ENCODE measurements at places on chromosomes 6 and 20.
A peak's percentile ranks its signal among the peaks of the same experiment; 100 is the strongest.

- no peak for DNase-seq
These were observed 24.1 kb upstream of the HINT3 start for GRCh38 chr6:125932451-125932795.

DNA sequence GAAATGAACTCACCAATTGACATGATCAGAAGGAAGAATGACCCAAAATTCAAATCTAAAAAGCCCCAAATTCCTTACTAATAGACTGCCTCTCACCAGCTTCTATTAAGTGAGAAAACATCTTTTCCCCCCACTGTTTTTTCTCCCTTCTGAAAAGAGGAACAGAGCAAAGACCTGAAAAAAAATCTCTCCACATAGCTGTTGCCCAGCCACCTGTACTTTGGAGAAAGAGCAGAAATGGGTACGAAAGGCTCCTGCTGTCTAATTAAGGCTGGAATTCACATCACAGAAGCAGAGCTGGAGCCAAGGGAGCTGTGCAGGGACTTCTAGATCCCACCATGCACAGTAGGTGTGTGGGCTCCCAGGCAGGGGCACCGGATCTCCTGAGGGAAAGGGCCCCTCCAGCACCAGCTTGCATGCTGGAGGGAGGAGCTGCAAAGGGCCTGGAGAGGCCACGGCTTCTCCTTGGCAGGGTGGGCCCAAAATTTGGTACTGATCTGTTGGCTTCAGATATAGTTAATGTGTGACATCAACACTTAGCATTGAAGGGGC, 73.2 kb upstream of the DUSP22 start:
- no peak for DNase-seq

GRCh38 chr6:116027801-116028200, 32.9 kb downstream of the FRK start:
- DNase-seq: no peak

DNA sequence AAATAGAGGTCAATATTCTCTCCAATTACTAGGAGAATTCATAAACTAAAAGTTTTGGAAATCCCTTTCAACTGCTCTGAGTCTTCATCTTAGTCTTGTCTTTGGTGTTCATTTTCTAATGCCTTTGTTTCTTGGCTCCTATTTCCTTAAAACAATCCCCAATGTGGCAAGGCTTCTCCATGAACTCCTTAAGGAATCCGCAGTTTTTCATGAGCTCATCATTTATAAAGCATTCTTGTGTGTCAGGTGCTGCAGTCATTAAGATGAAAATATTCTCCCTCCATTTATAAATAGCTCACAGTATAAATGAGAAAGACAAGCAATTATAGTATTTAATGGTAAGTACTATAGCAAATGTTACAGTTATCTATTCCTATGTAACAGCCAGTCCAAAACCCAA, 4.6 kb downstream of the SPTLC3 start:
- no peak for DNase-seq

- no peak for DNase-seq
These were observed 217.4 kb upstream of the PLCB4 start for GRCh38 chr20:8851446-8851845.

- no peak for DNase-seq
These were observed 206.5 kb downstream of the CDKAL1 start for GRCh38 chr6:20740727-20741126.

- DNase-seq: no peak
These were observed 9.7 kb downstream of the RPS6KA2 start for GRCh38 chr6:166617359-166617758.

GRCh38 chr6:134169871-134170486, 117.6 kb upstream of the SLC2A12 start:
- no peak for DNase-seq

DNA sequence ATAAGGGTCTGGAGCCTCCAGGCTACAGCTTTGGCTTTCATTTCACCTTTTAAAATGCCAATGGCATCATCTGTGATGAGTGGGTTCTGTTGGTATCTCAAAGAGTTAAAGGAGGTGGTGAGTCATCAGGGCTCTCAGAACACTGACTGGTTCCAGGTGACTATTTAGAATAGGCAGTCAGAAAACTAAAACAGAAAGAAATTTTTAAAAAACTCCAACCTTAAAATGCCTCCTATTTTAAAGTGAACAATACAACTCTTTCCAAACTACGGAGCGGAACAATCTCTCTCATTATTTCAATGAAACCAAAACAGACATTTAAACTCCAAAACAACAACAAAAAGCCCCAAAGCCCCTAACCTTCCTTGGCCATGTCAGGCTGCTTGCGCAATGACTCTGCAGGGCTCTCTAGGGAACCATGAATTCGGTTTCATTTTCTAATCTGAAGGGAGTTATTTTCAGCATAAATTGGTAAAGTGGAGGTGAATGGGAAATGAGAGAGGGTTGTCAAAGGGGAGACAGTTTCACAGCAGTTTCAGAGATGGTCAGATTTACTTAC, 194.9 kb downstream of the KIF6 start:
- DNase-seq: no peak

DNA sequence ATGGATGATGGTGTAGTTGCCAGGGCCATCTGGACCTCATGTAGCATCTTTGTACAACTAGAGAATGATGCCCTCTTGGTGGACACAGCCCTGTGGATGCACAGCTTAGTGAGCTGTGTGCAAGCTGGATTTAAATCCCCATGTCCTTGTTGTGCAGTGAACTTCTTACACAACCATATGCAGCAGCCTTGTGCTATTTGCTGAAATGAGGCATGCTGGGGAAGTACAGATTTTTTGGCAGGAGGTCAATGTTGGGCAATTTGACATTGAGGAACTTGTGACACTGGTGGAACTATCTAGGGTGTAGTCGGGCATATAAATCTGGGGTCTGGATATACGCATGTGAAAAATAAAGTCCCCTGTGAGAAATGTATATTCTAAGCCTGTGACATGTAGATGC, 5.8 kb upstream of the CDC5L start:
- DNase-seq: no peak

DNA sequence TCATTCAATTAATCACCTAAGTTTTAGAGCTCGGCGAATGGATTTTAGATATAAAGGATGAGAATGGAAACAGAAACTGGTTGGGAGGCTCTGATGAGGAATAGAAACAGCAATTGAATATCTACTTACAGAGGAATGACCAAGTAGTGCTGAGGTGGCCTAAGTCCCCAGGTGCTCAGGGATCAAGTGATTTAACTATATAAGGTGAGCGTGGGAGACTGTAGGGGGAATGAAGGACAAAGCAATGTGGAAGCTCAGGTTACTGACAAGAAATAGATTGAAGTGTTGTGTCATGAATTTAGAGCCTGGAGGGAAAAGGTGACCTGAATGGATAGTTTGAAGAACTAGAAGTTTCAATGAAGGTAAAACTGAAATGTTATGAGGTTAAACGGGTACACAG, 495.4 kb upstream of the SOX4 start:
- DNase-seq: no peak

- no peak for DNase-seq
These were observed 186.1 kb downstream of the LAMA2 start for GRCh38 chr6:129069006-129069405.

GRCh38 chr6:148296771-148297170, 45.9 kb upstream of the SASH1 start:
- DNase-seq: no peak

GRCh38 chr6:35602133-35602946, 86.4 kb downstream of the FKBP5 start:
- peak; percentile 33 for DNase-seq

GRCh38 chr6:11618533-11618932, 81.0 kb downstream of the TMEM170B start:
- DNase-seq: no peak

GRCh38 chr6:168457653-168457934, 16.6 kb downstream of the SMOC2 start:
- no peak for DNase-seq

DNA sequence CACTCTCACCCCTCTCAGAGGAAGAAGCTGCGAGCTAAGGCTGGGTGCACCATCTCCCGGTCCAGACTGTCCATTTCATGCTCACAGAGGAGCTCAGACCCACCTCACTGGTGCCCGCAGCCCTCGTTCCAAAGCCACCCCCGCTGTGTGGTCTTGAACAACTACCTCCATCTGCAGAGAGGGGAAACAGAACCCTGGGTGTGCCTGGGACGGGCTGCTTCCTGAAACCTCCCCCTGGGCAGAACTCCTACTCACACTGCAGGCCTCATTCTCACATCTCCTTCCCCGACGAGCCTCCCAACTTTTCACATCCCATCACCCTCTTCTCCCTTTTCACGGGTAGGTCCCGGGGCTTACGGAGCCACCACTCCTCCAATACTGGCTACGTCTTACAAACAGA, 18.1 kb downstream of the PMEPA1 start:
- DNase-seq: no peak

GRCh38 chr20:3563548-3564177, 92.8 kb downstream of the ATRN start:
- DNase-seq: peak; percentile 18

DNA sequence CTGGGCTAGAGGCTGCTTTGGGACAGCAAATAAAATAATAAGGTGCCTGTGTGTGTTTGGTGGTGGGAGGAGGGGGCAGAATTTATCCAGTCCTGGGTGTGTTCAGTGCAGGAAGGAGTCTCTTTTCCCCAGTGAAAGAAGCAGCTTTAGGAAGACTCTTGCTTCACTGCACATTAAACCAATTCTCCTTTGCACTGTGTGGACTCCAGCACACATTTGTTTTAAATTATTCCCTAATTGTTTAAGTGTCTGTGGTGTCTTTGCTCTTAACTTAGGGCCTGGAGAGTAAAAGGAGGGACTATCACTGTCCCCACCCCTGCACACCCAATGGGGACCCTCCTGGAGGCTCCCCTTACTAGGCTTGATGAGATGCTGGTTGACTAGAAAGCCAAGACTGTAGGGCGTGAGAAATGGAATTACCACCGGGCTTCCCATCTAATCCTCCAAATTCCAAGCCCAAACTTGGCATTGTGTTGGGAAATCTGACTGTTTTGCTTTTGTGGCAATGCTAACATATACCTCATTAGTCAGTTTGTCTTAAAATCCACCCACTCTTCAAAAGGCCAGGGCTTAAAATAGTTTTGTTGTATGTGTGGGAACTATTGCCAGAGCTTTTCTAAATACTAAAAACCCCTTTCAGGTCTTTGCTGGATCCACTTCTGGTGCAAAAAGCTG, 13.5 kb upstream of the DAAM2 start:
- DNase-seq: no peak

- no peak for DNase-seq
These were observed 2.7 kb downstream of the ID1 start for GRCh38 chr20:31607640-31608250.

- no peak for DNase-seq
These were observed 3.4 kb upstream of the MICAL1 start for GRCh38 chr6:109458774-109459531.

DNA sequence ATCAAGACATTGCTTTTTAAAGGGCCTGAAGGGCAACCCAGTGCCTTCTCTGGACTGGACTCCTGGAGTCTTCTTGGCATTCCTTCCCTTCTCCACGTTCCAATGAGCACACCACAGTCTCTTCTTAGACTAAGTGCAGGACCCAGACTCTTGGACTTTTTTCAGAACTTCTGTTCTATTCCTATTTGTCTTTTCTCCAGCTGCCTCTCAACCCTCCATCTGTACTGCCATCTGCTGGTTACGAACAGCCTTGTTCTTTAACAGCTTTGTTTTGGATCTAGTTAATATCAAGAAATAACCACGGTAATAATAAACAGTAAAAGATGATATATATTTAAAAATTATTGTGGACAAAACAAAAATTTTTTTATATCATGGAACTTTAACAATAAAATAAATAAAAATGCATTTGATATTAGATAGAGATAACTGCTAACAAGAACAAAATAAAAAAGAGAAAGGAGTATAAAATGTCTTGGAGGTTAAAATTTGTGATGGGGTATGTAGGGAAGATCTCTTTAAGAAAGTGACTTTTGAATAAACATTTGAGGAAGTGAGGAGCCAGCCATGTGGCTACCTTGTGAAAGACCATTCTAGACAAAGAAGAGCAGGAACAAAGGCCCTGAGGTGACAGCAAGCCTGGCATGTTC, 105.1 kb upstream of the HCRTR2 start:
- DNase-seq: peak; percentile 1

DNA sequence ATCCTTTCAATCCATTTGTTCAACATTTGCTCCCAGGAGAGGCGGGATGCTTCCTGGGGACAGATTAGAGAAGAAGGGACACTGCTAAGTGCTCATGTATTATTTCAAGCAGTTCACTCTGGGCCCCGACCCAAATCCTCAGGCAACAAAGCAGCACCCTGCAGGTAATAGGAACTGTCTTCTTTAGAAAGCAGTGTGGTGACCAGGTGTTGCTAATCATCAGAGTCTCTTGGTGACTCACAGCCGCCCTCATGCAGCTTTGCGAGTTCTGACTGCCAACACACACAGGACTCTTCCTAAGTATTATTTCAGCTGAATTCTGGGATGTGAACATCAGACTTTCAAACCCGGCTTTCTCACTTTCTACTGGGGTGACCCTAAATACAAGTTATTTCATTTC, 356.4 kb downstream of the PRKN start:
- no peak for DNase-seq

DNA sequence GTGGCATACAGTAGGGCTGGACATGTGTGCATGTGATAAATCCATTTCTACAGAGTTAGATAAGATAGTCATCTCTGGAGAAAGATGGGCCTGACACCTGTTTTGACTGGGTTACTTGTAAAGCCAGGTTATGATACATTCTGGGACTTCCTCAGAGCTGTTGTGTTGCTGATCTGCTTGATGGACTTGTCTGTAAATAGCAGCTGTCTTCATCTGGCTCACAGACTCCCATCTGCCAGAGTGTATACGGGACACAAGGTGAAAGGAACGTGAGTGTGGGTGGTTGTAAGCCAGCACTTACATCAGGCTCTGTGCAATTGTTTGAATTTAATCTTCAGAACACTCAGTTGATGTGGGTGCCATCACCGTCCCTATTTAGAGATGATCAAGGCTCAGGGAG, 49.8 kb downstream of the ZDHHC14 start:
- no peak for DNase-seq

GRCh38 chr6:46490425-46491200, 636 bp downstream of the RCAN2 start:
- peak; percentile 42 for DNase-seq

GRCh38 chr20:19880256-19881079, 122.4 kb downstream of the RIN2 start:
- DNase-seq: no peak

GRCh38 chr6:13011612-13012146, 295.1 kb downstream of the PHACTR1 start:
- no peak for DNase-seq

DNA sequence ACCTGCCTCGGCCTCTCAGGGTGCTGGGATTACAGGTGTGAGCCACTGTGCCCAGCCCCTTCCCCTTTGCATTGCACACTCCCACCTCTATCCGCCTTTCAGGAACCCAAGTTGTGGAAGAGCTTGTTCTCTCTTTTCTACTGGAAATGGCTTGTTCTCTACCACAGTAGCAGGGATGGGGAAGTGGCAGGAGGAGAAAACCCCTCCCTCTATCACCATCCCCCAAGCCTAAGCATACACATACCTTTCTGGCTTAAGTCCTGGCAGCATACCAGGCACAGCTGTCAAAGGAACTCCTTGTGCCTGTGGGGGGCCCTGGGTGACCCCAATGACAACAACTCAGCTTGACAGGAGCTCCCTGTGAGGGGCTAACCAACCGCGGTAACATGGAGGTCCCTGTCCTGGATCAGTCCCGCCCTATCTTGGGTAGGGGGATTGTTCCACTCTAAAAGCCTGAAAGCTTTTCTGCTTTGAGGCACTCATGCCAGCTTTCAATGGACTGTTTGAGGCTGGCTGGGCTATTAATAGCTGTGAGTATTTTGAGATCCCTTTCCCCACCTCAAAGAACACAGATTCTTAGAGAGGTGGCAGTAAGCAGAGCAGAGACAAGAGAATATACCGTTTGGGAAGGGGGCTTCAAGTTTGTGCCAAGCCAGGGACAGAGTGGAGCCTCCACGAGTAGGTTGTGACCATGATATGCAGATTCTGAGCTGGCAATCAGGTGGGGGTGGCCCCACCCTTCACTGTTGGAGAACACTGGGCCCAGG, 2.3 kb downstream of the KLHDC3 start:
- DNase-seq: no peak

All from NCI-H1105 (cell line).